ENCODE measurements at places on chromosomes 2 and 18.

- DNase-seq = no peak
Measured at GRCh38 chr2:223945755-223946154, 620 bp upstream of the WDFY1 start.

- no peak for DNase-seq
Measured at GRCh38 chr2:25980076-25980887, 2.0 kb downstream of the KIF3C start.

DNA sequence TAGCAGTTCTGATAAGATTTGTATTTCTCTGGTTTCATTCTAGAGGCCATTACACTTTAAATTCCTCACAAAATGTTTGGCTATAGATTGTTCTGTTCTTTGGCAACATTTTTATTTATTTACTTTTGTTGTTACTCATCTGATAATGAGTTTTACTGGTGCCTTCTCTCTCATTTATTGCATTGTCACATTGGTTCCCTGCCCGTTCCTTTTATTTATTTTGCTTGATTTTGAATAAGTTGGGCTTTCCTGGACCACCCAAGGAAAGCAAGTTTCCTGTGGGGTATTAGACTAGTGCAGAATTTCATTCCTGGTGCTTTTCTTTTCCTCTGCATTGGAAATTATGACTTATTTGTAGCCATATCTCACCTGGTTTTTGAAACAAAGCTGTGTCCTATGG, 232.0 kb downstream of the SOCS6 start:
- DNase-seq = no peak

DNA sequence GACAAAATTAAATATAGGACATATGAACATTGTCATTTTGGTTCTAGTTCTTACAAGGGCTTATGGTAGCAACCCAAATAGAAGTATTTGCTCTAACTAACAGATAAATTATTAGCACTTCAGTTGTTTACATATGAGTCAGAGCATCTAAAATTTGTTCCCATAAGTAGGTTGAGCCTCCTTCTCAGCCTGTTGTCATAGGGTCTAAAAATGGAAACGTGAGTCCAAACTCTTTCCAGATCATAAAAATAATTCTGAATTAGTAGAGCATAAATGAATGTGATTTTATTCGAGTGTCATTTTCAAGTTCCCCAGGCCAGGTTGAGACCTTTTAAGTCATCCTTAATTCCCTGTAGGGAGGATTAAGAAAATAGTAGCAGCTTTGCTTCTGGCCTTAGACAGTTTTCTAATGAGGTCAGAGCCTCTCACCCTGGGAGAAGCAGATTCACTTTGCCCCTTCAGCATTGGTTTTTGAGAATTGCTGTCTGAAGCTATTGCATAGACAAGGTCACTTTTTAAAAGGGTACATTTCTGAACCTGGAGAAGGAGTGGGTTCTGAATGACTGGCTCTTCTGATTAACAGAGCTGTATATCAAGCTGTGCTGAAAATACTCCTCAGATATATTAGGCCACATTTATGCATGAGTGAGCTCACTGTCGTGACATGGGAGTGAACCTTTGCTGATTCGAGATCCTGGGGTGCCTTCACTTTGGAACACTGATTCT, 164.3 kb downstream of the NEDD4L start:
- DNase-seq = no peak

- no peak for DNase-seq
Measured at GRCh38 chr2:202114795-202115194, 41.7 kb downstream of the KIAA2012 start.

DNA sequence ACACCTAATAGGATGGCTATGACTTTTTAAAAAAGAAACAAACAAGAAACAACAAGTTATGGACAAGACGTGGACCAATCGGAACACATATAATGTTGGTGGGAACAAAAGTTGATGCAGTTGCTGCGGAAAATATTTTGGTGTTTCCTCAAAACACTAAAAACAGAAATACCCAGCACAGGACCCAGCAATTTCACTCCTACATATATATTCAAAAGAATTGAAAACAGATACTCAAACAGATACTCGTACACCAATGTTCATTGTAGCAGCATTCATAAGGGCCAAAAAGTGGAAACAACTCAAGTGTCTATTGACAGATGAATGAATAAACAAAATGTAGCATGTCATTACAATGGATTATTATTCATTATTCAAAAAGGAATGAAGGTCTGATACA, 12.1 kb downstream of the CCDC141 start:
- no peak for DNase-seq

DNA sequence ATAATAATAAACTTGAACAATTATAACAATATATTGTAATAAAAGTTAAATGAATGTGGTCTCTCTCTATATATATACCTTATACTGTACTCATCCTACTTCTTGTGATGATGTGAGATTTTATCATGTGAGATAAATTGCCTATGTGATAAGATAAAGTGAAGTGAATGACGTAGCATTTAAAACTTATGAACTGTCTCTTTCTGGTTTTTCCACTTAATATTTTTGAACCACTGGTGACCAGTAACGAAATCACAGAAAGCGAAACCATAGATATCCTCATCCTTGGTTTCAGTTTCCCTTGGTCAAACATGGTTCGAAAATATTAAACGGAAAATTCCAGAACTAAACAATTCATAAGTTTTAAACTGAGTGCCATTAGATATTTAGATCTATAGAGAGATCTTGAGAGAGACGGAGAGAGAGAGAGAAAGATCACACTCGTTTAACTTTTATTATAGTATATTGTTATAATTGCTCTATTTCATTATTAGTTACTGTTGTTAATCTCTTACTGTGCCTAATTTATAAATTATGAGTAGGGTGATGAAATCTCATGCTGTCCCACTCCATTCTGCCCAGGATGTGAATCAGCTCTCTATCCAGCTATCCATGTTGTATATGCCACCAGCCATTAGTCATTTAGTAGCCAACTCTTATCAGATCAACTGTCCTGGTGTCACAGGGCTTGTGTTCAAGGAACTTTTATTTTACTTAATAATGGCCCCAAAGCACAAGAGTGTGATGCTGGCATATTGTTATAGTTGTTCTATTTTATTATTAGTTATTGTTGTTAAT, 156.8 kb downstream of the THADA start:
- DNase-seq = no peak

Data from activated naive CD4-positive, alpha-beta T cell treated with Interleukin-2 at 50 U/mL for 16 hours (primary cell).